ENCODE measurements at places on chromosomes 12 and 14. TPM values are rescaled to one million over a fixed set of nuclear protein-coding genes. Genes with fewer than 3 reads are reported as not detected.

Gene PTGR2
- 23.1 TPM for total RNA-seq

DNA sequence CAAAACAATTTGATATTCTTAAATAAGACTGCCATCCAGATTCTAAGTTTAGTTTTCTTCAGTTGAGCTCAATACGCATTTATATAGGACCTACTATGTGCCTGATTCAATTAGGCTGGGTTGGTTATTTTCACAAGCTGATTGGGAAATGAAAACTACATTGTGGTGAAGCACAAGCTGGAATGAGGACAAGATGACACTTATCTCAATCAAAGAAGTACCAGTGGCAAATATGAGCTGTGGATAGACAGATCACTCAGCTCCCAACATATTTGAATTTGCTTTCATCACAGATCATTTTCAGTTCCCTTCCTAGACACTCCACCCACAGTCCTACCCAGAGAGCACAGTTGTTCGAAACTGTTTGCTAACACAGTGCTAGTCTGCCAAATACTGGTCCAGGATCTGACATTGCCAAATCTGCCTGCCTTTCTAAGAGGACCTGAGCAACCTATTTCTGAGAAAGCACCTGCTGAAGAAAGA is 74.7 kb downstream of the LLPH start:
- DNase-seq = no peak

Gene ADSS1
- 206 TPM for total RNA-seq

Gene ANO2
- total RNA-seq = 7.4 TPM

Gene EFS
- 5.0 TPM for total RNA-seq

GRCh38 chr12:89345376-89345775 is 6.9 kb downstream of the DUSP6 start:
- no peak for DNase-seq

DNA sequence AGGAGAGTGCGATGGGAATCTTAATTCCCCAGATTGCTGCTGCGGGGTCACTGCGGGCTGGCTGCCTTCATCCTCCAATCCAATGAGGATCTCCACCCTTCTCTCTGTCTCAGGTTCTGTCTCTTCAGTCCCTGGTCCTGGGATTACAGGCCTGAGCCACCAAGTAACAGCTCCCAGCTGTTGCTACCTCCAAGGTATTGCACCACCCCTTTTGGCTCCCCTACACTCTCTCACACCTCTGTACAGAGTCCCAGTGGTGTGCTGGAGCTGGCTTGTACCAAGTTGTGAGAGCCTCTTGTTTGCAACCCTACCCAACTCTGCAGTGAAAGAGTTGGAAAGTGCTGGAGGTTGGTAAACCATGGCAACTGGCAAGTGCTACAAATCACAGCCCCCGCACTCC is 10.0 kb upstream of the RILPL1 start:
- no peak for DNase-seq

DNA sequence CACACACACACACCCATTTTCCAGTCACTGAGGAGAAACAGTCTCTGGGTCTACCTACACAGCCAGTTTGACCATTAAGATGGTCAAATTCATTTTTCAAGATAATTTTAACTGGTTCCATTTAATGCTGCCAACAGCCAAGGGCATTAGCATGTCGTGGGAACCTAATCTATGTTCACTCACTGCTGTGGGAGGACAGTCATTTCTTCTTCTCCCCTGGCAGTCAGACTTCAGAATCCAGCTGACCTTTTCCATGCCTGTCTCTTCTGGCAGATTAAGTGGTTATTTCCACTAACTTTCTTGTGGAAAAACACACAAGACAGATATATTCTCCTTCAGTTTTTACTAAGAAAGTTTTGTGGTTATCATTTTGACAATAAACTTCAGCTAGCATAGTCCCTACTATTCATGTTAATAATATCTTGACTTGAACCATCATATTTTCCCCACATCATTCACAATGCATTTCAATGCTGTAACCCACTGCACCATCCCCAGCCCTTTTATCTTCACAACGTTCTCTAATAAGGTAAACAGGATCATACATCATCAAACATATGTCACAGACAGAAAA is 82.2 kb downstream of the DAD1 start:
- DNase-seq = no peak

DNA sequence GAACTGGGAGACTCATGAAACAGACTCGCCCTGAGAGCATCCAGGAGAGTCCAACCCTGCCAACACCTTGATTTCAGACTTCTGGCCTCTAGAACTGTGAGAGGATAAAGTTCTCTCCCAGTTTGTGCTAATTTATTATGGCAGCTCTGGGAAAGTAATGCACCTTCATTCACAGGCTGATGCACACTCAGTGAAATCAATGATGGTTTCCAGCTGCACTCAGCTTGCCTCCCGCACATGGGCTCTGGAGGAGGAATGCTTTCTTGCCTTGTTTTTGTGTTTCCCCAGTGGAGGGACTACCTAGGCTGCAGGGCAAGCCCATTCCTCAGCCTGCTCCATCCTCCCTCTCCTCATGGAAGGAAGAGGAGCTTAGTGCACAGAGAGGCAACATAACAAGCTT is 45.7 kb downstream of the TMEM132C start:
- no peak for DNase-seq

DNA sequence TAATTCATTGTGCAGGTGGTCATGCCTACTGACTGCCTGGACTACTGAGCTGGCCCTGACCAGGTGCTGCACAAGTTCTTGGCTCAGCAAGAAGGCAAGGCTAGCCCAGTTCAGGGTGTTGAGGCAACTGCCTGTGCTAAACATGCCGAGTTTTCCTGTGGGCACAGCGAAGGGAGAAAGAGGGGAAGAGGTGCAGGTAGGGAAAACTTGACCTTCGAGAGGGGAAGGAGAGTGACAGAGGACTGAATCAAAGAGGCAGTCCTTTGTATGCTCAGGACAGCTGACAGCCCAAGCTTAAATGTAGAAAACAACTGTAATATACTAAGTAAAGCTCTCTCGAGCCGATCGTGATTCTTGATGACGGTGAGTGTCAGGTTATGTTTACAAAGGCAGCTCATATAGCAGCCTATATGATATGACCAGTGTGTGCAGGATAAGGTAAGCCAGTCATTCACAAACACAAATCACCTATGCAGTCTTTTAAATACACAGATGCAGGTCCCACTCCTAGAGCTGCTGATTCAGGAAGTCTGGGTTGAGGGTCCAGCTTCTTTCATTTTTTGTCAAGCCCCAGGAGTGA is 2.6 kb downstream of the IRAK3 start:
- DNase-seq = no peak

Gene ADCY4
- 40.7 TPM for total RNA-seq

Gene CDKL1
- total RNA-seq = 1.8 TPM

Gene JDP2
- total RNA-seq = 28.1 TPM

Gene LUM
- 102 TPM for total RNA-seq

GRCh38 chr12:56266693-56267442 is at the start of gene COQ10A:
COQ10A (plus strand) TSS chr12:56266942; CDS start chr12:56267119, 177 bp downstream.
- peak; percentile 93 for DNase-seq

DNA sequence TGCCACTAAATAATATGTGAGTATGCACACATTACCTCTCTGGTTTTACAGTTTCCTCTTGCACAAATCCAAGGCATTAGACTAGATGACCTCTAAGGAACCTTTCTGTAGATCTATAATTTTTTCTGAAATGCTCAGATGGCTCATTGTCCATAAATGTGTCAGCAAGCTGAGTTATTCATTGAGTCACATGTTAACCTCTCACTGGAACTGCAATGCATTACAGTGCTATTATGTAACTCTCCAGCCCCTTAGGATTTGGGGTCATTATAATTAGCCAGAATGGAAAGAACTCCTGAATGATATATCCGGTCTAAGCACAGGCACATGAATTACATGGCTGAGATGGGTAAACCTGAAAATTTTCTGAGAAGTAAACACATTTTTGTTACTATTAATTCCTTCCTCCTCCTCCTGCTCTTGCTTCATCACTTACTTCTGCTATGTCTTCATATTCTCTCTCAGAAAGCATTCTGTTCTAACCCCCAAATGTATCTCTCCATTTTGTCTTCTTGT is 20.3 kb upstream of the DRAM1 start:
- no peak for DNase-seq

DNA sequence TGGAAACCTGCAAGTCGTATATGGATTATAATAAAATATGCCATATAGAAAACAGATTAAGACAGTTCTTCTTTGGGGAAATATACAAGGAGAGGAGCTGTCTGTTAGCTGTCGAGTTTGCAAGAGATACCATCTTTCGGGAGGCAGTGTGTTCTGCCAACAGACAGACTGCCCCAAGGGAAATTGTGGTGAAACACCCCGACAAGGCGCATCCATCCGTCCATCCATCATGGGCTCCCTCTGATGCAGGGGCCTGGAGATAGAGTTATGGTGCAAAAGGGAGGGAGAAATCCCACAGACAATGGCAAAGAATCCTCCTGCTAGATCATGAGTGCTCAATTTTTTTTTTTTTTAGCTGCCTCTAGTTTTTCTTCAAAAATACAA is 156.3 kb downstream of the DPF3 start:
- no peak for DNase-seq

DNA sequence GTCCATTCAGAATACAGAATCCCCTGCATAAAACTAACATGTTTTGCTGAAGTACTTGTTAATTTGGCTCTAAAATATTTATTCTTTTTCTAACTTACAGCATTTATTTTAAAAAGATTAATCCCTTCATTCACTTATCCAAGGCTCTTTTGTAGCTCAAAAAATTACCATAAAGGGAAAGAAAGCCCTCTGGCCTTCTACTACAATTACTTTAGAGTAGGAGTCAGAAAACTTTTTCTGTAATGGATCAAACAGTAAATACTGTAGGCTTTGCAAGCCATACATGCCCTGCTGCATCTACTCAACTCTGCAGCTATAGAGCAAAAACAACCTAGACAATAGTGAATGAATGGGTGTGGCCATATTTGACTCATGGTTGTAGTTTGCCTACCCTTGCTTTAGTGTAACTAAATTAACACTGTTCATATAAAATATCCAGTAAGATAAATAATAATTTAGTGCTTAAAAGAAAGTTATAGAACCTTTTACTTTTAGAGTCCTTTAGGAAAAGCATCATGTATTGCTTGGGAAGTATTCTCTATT is 74.2 kb upstream of the ZFP36L1 start:
- DNase-seq = no peak

- DNase-seq = peak; percentile 41
Observed at GRCh38 chr12:51590347-51591015, 552 bp upstream of the SCN8A start.

DNA sequence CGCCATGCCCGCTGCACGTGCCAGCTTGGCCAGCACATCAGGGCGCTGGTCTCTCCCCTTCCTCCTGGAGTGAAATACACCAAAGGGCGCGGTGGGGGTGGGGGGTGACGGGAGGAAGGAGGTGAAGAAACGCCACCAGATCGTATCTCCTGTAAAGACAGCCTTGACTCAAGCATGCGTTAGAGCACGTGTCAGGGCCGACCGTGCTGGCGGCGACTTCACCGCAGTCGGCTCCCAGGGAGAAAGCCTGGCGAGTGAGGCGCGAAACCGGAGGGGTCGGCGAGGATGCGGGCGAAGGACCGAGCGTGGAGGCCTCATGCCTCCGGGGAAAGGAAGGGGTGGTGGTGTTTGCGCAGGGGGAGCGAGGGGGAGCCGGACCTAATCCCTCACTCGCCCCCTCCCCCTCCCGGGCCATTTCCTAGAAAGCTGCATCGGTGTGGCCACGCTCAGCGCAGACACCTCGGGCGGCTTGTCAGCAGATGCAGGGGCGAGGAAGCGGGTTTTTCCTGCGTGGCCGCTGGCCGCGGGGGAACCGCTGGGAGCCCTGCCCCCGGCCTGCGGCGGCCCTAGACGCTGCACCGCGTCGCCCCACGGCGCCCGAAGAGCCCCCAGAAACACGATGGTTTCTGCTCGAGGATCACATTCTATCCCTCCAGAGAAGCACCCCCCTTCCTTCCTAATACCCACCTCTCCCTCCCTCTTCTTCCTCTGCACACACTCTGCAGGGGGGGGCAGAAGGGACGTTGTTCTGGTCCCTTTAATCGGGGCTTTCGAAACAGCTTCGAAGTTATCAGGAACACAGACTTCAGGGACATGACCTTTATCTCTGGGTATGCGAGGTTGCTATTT is 914 bp upstream of the CCND2 start:
- DNase-seq = peak; percentile 74

- DNase-seq = no peak
Observed at GRCh38 chr12:20024194-20024593, 344.1 kb upstream of the PDE3A start.

- DNase-seq = no peak
Observed at GRCh38 chr12:96308881-96309280, 91.4 kb downstream of the CDK17 start.

Gene GALNT16
- total RNA-seq = 81.6 TPM

Gene NGDN
- 17.6 TPM for total RNA-seq

DNA sequence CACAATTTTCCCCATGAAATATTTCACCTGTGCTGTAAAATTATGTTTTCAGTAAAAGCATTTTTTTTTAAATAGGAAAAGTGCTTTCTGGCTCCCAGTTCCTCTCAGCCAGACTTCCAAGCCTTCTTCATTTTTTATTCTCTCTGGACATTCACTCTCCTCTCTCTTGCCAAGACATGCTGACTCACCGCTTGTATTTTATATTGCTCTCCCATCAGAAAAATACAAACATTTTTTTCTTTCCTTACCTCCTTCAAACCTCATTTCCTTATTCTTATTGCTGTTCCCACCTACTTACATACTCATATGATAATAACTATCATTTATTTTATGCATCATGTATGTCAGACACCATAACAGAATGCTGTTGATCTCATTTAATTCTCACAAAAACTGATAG is 37.7 kb upstream of the ZNF641 start:
- DNase-seq = no peak

Gene MFAP5
- 137 TPM for total RNA-seq

- DNase-seq = no peak
Observed at GRCh38 chr14:60093080-60093479, 1.4 kb downstream of the PCNX4 start.

Gene KSR2
- total RNA-seq = not detected

DNA sequence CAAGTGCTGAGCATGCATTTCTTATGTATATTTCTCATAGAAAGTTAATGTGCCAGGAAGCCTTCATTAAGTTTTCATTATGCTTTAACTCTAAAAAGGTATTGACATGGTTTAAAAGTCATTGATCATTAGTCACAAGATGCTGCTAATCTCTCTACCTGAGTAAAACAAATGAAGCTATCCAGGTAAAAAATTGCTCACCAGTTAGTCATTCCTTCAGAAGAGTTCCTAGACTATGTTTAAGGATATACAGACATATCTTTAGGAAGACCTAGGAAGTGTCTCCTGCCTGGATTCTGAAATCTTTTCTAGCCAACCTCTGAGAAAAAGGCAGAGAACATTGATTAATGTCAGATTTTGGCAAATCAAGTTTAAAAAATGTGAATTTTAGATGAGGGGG is 274.2 kb downstream of the PDZRN4 start:
- no peak for DNase-seq

Gene DNAJC22
- not detected for total RNA-seq

DNA sequence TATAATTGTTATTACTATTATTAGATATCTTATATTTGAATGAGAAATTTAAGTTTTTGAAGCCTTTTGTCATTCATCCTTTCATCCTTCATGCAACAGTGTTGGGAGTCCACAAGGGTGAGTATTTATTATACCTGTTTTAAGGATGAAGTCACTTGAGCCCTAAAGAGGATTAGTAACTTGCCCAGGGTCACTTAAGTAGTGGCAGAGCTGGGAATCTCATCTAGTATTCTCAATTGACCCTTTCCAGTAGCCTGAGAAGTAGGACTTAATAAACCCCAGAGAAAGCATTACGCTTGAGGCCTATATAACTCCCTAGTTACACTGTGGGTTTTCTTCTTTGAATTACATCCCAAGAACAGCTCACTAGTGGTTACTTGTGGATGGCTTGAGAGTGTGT is 119.8 kb downstream of the SRGAP1 start:
- no peak for DNase-seq

Measured in heart left ventricle (tissue), 16 donors.